Activated CD4-positive, CD25-positive, alpha-beta regulatory T cell treated with anti-CD3 and anti-CD28 coated beads, Interleukin-2, amount 50 U/mL, for 24 hours (primary cell): ENCODE measurements at places on chromosomes 7 and 10.

GRCh38 chr7:28554802-28555471, 142.6 kb downstream of the CREB5 start:
- no peak for ATAC-seq

- ATAC-seq = no peak
Observed at GRCh38 chr7:37392673-37393017, 56.0 kb downstream of the ELMO1 start.

GRCh38 chr7:16193631-16194030, 227.7 kb downstream of the CRPPA start:
- ATAC-seq = no peak

DNA sequence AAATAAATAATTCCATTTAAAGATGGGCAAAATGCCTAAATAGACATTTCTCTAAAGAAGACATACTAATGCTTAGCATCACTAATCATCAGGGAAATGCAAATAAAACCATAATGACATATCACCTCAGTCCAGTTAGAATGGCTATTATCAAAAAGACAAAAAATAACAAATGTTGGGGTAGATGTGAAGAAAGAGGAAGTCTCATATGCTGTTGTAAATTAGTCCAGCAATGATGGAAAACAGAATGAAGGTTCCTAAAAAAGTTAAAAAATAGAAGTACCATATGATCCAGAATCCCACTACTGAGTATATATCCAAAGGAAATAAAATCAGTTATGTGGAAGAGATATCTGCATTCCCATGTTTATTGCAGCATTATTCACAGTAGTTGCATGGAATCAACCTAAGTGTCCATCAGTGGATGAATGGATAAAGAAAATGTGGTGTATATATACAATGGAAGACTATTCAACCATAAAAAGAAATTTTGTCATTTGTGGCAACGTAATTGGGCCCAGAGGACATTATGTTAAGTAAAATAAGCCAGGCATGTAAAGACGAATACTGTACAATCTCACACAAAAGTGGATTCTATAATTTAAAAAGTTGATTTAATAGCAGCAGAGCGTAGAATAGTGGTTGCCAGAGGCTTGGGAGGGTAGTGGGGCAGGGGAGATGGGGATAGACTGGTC, 52.0 kb downstream of the TCAF1 start:
- ATAC-seq = no peak

- no peak for ATAC-seq
Observed at GRCh38 chr7:25545124-25546008, 317.1 kb upstream of the NPVF start.

- ATAC-seq = no peak
Observed at GRCh38 chr10:344582-345200, 209.4 kb downstream of the ZMYND11 start.

DNA sequence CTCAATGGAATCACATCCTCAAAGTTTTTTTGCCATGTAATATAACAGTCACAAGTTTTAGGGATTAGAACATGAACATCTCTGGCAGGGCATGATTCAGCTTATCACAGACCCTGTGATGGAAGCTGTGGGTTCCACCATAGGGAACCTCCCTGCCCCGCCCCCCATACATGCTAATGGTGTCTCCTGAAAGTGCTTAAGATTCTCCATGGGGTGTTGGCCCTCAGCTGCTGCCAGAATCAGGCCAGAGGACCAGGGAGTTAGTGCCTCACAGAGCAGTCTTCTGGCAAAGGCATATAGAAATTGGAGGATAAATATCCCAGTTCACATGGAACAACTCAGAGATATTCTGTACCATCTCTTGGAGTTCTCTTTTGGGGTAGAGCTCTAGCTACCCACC, 119.4 kb downstream of the RAB11FIP2 start:
- ATAC-seq = no peak

- no peak for ATAC-seq
Observed at GRCh38 chr7:101537935-101538595, 91.0 kb downstream of the MYL10 start.

GRCh38 chr10:34780818-34781380, 34.2 kb downstream of the PARD3 start:
- ATAC-seq = no peak

- no peak for ATAC-seq
Observed at GRCh38 chr10:19578571-19578970, 237.7 kb upstream of the PLXDC2 start.

DNA sequence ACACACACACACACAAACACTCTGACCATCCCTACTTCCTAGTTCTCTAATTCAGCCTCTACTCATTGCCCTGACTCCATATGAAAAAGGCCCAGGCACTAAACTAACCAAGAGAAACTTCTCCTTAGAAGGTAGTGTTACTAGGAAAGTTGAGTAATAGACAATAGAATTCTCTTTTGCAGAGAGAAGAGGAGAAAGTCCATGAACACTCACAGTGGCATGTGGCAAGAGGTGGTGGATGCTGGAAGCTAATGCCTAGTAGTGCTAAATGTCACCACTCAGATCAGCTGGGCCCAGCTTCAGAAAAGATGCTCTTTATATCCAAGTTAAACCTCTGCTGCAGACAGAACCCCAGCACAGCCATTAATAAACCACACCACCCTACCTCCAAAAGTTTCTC, 58.2 kb downstream of the SORBS1 start:
- ATAC-seq = no peak

- ATAC-seq = no peak
Observed at GRCh38 chr10:1366811-1367425, 310.7 kb downstream of the WDR37 start.

DNA sequence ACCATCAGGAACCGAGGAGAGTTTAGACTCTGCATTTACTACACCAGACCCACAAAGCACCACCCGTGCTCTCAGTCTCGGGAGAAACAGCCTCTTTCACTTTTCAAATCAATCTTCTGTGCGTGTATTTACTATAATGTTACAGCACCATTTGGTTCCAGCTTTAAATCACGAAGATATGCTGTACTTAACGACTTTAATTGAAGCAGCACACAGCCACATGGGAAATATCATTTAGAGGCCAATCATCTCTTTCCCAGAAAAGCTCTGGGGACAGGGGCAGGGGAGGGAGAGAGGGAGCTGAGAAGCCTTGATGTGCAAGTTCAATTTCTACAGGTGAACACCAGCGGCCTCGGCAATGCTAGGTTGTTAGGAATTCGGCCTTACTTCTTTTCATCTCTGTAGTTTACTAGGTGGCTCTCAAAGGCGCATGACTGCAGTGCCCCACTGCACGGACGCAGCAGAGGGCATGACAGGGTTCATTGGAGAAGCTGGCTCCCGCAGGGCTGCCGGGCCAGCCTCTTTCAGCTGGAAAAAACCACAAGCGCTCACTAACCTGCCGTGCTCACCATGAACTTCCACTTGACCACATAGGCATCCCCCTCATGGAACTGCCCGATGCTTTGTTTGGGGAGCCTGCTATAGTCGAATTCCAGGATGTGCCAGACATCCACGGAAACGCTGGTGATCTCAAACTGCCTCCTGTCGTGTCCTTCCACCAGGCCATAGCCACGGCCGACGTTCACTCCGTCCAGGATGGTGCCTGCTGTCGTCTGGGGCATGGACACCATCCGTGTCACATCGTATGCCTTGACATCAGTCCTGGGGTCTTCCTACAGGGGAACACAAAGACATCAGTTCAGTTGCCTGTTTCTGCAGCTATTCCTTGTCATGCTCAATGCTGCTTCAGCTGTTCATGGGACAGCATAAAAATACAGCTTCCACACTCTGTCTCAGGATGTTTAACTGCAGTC, 154.5 kb downstream of the SVIL start:
- ATAC-seq = no peak

DNA sequence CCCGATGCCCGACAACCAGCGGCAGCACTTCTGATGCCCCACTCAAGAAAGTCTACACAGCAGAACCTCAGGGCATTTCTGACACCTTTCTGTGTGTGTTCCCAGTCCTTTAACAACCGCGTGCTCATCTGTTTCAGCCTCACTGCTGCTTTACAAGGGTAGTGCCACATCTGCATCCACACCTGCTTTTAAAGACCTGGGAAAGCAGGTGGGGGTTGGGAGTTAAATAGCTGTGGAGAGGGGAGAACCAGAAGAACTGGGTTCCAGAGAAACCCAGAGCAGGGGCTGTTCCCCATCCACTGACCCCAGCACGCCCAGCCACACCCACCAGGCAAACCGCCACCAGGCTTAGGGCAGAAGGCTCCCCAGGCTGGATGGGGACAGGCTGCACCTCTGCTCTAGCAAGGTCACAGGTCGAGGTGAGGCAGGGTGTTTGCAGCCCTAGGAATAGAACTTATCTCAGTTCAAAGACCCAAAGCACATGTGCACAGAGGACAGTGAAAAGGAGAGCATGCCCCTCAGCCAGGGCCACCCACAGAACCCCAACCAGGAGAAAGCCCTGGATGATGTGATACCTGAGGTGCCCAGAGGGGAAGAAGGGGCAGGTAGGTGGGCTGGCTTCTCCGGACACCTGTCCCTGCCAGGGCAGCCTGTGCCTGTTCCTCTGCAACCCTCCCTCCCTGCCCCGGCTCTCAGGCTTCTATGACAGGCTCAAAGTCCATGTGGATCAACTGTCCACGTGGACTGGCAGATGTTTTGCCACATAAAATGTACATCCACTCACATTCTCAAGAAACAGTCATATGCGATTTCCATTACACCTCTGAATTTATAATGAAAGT, 51.3 kb downstream of the COBL start:
- ATAC-seq = no peak

GRCh38 chr10:45515630-45516029, 141.6 kb downstream of the ALOX5 start:
- ATAC-seq = no peak

GRCh38 chr7:106165337-106165736, 53.2 kb upstream of the SYPL1 start:
- ATAC-seq = no peak

DNA sequence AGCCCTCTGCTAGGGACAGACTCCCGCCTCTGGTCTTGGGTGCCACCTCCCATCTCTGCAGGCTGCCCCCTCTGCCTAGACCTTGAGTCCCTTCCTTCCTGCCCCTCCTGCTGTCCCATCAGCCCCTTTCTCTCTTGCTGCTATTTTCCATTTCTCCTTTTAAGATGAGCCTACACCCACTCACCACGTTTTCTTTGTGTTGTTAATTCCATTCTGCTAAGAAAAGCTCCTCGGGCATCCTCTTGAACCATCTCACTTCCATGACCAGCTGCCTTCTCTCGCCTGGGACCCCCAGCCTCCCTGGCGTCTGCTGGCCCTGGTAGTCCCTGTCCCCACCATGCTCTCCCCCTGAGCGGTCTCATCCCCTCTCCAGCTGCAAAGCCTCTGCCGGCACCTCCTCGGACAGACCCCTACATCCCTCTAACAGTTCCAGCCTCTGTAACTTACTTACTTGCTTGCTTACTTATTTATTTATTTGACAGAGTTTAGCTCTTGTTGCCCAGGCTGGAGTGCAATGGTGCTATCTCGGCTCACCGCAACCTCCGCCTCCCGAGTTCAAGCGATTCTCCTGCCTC, 95.8 kb upstream of the SH2B2 start:
- no peak for ATAC-seq

GRCh38 chr7:126698446-126698845, 554.3 kb downstream of the GRM8 start:
- no peak for ATAC-seq

DNA sequence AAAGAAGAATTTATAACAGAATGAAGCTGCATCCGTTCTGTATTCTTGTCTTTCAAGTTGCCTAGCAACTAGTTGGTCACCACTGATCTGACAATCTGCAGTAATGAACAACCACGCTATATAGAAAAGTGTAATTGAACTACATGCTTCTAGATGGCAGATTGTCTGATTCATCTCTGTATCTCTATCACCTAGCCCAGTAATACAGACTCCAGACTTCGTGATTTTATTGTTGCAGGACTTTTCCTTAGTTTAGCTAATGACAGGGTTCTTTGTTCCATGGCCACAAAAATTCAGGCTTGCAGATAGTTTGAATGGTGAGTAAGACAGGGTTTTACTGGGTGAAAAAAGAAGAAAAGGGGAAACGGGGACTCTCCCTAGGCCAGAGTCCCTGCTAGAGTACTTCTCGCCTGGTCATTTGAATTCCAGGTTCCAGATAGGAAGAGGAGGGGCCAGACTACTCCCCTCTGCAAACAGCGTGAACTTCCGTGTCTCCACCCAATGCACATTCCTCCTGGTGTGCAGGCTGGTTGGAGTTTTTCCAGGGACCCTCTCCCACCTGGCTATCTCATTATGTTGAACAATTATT, 45.9 kb downstream of the COL1A2 start:
- no peak for ATAC-seq

DNA sequence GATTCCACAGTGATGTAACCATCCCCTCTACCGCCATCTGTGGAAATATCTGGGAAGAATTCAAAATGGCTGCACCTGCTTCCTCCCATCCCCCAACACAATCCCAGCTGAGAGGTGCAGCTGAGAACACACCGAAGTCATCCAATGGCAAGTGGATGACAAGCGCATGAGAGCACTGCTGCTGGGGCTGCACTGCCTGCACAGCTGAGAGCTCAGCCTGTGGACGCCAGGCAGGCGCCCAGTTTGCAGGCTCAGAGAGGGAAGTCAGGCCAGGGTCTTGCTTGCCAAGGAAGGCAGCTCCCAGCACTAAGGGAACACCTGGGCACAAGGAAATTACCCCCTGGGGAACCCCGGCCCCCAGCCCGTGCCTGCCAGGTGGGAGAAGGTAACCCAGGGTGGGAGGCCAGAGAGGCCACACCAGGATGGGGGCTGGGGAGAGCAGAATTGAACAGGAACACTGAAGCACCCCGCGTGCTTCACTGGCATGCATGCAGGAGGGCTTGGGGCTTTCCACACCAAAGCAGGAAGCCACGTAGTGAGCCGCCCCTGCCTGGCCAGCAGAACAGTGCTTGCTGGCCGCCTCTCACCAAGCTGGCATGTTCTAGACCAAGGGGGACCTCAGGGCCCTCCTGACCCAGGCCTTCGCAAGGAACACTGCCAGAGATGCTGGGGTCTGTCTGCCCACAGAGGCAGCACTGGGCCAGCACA, 46.2 kb downstream of the FAM53B start:
- peak; percentile 45 for ATAC-seq

DNA sequence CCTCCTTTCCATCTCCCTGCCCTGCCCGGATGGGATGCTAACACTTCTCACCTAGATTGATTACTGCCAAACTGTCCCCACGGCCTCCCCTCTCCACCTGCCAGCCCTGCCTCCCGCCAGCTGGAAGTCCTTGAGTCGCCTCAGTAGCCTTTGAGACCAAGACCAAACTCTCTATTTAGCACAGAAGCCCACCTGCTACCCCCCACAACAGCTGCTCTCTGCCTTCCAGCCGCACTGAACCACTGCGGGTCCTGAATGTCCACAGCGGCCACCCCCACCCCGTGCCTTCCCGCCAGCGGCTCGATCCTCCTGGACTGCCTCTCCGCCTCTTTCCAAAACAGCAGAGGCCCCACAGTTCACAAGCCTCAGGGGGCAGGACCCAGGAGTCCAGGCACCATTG, 39.0 kb downstream of the FKBP6 start:
- ATAC-seq = no peak

DNA sequence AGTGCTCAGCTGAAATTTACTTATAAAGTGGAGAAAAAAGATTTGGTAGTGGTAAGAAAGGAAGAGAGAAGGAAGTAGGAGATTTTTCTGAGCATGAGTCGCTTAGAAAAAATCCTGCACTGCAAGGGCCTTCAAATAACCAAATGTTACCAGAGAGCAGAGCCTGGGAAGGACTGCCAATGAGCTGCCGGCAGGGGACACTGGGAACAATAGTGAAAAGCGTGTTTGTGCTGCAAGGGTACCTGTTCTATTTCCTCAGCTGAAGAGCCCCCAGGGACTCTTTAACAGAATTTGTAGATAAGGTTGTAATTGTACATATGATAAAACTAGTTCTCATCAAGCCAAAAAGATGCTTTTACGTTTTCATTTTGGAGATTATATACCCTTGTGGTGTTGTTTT, 696.3 kb upstream of the C7orf33 start:
- ATAC-seq = no peak
